ENCODE measurements at places on chromosomes 5 and 9.

GRCh38 chr5:162607879-162608278 is 540.3 kb downstream of the GABRG2 start:
- DNase-seq, result no peak

- DNase-seq, result no peak
Observed at GRCh38 chr5:165138236-165138635, 1632.8 kb downstream of the MAT2B start.

GRCh38 chr5:1488882-1489680 is 34.7 kb downstream of the LPCAT1 start:
- DNase-seq, result peak; percentile 39

DNA sequence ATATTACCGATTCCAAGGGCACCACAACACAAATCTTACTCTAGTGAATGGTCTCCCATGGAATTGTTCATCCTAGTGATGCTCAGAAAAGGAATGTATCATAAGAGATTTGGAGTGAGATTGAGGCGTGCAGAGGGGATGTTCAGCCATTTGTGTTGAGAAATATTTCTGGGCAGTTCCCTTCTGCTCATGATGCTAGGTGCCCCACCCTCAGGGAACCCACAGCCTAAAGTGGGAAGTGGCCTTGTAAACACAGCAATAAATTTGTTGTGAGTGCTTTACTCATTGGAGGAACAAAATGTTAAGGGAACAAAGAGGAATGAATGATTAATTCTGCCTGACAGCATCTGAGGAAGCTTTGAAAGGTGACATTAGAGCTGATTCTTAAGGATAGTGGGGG is 129.9 kb downstream of the TLE4 start:
- no peak for DNase-seq

- DNase-seq, result no peak
Observed at GRCh38 chr9:133999851-134000265, 7.7 kb upstream of the VAV2 start.

DNA sequence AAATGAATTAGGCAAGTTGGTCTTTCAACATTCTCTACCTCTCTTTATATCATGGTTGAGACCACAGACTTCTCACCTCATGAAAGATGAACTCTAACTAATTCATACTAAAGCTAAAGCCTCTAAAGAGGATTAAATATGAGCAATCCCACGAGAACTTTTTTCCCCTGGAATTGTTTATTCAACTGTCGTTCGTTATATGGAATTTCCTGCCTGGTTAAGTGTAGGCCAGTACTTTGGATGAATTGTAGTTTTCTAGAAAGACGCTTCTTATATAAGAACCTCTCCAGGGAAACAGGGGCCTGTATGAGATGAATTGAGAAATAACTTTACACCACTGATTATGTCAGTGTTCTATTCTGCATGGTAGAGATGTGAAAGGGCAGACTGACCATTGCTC is 42.9 kb downstream of the PDCD1LG2 start:
- DNase-seq, result no peak

DNA sequence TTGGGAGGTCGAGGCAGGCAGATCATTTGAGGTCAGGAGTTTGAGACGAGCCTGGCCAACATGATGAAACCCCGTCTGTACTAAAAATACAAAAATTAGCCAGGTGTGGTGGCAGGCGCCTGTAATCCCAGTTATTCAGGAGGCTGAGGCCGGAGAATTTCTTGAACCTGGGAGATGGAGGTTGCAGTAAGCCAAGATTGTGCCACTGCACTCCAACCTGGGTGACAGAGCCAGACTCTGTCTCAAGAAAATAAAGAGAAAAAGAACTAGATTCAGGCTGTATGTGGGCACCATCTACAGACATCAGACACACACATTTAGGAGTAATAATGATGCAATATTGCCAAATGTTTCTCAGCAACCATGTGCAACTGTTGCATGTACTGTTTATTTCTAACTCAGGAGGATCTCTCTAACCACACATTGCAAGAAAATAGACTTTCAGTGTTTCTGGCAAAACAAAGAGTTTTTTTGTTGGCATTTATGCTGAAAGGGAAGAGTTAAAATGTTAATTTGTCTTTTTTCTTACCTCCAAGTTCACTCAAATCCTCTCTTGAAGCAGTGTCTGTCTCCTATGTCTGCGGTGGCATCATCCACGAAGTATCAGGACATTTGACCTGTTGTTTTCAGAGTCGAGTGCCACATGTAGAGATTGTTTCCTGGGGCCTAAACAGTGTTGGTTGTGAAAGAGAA is 5.1 kb upstream of the ORM1 start:
- DNase-seq, result no peak

GRCh38 chr5:139690064-139690802 is 42.1 kb downstream of the CXXC5 start:
- no peak for DNase-seq

DNA sequence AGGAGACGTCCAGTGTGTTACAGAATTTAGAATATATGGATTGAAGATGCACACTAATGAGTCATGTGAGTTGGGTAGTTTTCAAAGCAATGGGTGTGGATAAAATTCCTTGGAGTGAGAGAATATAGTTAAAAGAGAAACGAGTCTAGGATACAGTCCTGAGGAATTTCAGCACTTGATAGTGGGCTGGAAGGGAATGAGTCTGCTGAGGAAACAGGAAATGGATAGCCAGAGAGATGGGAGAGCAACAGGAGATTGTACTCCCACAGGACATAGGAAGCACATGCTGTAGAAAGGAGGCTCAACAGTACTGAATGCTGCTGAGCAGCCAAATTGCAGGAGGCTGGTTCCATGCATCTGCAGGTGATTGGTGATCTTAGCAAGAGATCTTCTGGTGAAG is 68.1 kb downstream of the FBN2 start:
- no peak for DNase-seq

- no peak for DNase-seq
Observed at GRCh38 chr5:156951359-156951758, 11.7 kb downstream of the TIMD4 start.

GRCh38 chr5:154197801-154198491 is 7.4 kb downstream of the GALNT10 start:
- peak; percentile 76 for DNase-seq

- DNase-seq, result no peak
Observed at GRCh38 chr5:132663771-132664695, 6.1 kb downstream of the IL13 start.

DNA sequence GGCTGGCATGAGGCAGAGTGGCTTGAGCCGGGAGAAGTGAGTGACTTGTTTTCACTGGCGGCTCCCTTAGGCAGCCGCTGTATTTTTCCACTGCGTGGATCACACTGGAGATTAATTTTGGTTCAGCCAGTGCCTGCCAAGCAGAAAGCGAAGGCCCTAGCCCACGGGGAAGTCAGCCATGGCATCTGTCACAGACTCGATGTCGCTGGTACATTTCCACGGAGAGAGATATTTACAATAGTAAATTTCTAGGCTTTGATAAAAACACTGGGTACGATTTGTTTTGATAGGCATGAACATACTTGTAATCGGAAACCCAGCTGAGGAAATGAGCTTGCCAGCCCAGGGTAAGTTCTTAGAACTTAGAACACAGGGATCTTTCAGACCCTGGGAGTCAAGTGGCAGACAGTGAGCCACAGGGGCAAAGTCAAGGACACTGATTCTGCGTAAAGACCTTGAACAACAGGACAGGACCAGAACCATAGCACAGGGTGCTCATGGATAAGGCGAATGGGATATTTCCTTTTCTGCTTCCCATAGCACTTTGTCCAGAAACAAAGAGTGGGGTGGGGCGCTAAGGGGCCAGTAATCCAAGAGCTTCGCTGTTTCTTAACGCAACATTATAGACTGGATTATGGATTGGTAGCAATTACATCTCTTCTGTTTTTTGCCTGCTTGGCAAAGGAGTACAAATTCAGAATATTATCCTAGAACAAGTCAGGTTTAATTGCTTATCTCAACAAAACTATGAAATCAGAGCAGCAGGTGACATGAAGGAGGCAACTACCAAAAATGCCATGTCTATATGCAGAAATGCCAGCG is 4.5 kb downstream of the DUSP1 start:
- no peak for DNase-seq

DNA sequence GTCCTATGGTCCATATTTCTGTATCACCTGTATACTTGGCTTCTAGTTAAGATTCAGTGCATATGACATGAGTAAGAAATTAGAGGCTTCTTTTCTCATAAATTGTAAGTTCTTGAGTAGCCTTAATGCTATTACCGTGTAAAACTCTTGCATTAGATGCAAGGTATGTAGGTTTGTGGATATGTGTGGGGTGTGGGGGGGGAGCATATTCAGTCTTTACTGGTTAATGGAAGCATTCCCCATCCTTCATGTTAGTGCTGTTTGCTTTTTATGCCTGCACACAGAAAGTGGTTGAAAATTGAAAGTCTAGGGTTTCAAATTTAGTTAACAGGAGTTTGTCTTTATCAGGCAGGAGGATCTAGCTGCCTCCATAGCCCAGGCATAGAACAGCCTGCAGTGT is 16.1 kb downstream of the RAI14 start:
- no peak for DNase-seq

- no peak for DNase-seq
Observed at GRCh38 chr5:113373426-113373825, 61.4 kb downstream of the TSSK1B start.

- DNase-seq, result no peak
Observed at GRCh38 chr5:102991802-102992201, 128.1 kb downstream of the GIN1 start.

GRCh38 chr5:147452165-147452811 is 57.6 kb downstream of the DPYSL3 start:
- no peak for DNase-seq

DNA sequence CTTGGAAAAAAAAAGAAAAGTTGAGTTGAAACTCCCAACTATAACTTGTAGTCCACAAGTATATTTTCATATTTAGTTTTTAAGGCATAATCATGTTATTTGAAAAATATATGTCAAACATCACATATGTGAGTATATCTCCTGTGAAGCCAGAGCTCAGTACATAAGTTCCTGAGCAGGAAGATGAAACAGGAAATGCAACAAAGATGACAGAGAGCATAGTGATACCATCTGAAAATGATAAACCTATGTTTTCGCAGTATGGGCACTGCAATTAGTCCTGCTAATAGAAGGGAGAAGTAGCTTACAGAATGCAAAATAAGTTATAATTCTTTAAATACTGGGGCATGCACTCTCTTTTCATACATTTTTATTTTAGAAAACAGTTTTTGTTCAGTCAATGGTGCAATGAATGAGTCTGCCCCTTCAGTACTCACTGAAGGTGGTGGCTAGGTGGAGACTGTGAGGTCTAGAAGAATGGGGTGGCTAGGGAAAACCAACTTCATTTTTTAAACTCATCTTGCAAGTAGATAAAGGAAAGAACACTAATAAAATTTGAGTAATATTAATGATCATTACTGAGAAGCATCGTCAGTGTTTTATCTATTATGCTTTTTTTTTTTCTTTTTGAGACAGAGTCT is 54.1 kb upstream of the FYB1 start:
- no peak for DNase-seq

- DNase-seq, result no peak
Observed at GRCh38 chr5:36311956-36312355, 10.3 kb upstream of the RANBP3L start.
